Sigmoid colon (tissue), 7 donors: ENCODE measurements at places on chromosomes 16 and 17. TPM values are rescaled to one million over a fixed set of nuclear protein-coding genes. Genes with fewer than 3 reads are reported as not detected.

DNA sequence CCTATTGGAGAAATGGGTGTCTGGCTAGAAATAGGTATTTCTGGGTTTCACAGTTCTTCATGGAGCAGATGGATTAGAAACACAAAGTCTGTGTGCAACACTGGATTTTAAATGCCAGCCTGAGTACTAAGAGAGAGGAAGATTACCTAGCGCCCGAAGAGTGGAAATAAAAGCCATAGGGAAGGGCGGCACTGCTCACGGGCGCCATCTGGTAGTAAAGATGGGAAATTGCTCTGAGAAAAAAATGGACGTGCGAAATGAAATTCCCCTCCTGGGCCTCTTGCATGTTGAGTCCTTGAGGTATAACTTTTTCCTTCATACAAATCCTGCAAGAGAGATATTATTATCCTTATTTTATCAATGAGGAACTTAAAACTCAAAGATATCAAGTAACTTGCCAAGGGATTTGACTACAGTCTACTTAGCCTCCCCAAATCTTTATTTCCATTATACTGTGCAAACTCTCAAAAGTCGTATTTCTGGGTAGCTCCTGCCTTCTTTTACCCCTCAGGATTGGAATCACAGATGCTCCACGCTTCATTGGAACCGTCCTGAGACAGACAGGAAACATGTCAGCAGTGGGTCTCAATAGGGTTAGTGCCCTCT, 72.8 kb downstream of the MMD start:
- DNase-seq: peak; percentile 72

GRCh38 chr16:30185683-30186421, 2.5 kb downstream of the CORO1A start:
- peak; percentile 74 for DNase-seq

PLXDC1 gene
- 6.2 TPM for total RNA-seq

GRCh38 chr16:70250748-70251628, 752 bp downstream of the EXOSC6 start:
- DNase-seq: no peak

DNA sequence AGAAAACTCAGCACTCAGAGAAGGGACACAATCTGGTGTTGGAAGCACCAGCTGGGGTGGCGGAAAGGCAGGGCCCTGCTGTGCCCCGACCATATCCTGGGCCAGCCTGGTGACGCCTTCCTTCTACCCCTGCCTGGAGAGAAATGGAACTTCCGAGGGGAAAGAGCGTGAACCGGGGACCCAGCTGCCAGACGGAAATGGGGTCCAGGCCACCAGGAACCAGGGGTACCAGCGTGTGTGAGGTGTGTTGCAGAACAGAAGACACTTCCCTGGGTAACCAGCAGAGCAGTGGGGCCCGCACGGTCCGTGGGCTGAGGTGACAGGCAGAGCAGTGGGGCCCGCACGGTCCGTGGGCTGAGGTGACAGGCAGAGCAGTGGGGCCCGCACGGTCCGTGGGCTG, 6.8 kb downstream of the RAB40B start:
- no peak for DNase-seq

- DNase-seq: no peak
These were observed 22.6 kb upstream of the MLKL start for GRCh38 chr16:74723256-74723655.

DNA sequence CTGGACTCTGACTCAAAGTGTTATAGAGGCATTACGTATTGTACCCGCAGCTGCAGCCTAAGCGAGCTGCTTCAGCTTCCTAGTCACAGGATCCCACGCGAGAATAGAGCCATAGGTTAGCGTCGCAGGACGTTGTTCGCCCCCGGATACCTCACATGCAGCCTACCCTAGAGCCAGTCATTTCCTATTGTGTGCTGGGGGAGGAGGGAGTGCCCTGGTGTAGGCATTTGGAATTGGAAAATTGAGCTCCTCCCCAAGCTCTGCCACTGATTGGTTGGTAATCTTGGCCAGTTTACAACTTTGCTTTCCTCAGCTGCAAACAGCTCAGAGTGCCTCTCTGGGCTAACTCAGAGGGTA, 530 bp downstream of the NAA60 start:
- no peak for DNase-seq
